ENCODE measurements at places on chromosomes 16 and 17.

- DNase-seq, result no peak
These were observed 66.1 kb upstream of the HS3ST4 start for GRCh38 chr16:25625620-25626019.

- no peak for DNase-seq
These were observed 8.1 kb downstream of the ZZEF1 start for GRCh38 chr17:4134721-4135120.

DNA sequence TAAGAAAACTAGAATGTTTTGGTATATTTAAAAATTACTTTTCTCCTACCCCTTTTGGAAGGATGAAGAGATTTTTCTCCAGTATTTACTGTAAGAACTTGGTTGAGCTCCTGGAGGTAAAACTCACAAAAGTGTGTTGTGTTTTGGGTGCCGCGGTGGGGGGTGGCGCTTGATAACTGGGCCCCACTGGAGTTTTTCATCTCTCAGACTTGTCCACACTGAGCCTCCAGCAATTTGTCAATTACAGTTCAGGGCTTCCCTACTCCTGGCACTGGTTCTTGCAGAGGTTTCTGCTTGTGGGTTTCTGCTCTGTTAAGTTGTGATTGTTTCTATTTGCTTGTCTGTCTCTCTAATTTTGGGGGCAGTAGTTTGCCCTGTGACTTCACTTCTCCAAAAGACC is 40.0 kb downstream of the WIPI1 start:
- DNase-seq, result no peak

GRCh38 chr16:31876951-31877828 is 3.6 kb downstream of the ZNF267 start:
- no peak for DNase-seq

DNA sequence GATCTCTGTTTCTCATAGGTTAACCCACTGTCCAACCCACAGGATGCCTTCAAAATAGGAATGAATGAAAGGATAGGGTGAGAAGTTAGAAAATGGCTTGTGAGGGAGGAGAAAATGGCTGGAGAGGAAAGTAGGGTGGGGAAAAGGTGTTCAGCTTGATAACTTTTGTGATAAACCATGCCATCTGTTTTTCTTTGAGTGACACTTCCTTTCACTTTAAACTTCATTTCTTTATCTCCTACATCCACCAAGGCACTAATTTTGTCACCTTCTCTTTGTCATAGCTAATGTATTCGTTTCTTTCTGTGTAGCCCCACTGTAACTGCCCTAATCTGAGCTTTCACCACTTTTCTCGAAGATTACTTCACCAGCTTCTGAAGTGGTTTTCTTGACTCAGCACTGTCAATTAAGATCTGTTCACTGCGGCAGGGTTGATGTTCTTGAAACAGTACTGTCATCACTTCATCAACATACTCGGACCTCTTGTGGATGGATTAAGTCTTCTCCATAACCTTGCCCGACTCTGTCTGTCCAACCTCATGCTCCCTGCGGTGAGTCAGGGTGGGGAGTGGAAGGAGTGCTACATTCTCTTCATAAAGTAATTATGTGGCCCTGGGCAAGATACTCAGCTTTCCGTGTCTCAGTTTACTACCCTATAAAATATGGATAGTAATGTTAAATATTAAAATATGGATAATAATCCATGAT is 5.5 kb upstream of the KRT10 start:
- no peak for DNase-seq

- no peak for DNase-seq
These were observed 167.1 kb upstream of the ZFHX3 start for GRCh38 chr16:73214825-73215677.

GRCh38 chr17:30393911-30394867 is 15.5 kb downstream of the CPD start:
- DNase-seq, result no peak

DNA sequence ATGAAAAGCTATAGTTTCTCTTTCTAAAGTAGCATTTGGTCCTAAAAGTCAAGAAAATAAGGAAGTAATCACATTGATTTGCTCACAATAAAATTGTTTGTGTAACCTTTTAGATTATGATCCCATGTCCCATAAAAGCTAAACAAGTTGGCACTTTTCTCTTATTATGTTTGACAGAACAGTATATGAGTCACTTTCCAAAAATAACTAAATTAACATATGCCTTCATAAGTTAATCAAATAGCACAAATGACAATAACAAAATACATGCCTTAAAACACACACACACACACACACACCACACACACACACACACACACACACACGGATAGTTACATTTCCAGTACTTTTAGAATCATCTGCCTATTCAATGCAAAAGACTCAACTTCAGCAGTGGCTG is 2.8 kb downstream of the MED13 start:
- DNase-seq, result no peak

- peak; percentile 98 for DNase-seq
These were observed 9.3 kb downstream of the CORO6 start for GRCh38 chr17:29613352-29613837.

GRCh38 chr17:78935419-78936323 is 10.5 kb upstream of the TIMP2 start:
- DNase-seq, result no peak

GRCh38 chr17:75821552-75821951 is 22.7 kb downstream of the UNC13D start:
- DNase-seq, result no peak

DNA sequence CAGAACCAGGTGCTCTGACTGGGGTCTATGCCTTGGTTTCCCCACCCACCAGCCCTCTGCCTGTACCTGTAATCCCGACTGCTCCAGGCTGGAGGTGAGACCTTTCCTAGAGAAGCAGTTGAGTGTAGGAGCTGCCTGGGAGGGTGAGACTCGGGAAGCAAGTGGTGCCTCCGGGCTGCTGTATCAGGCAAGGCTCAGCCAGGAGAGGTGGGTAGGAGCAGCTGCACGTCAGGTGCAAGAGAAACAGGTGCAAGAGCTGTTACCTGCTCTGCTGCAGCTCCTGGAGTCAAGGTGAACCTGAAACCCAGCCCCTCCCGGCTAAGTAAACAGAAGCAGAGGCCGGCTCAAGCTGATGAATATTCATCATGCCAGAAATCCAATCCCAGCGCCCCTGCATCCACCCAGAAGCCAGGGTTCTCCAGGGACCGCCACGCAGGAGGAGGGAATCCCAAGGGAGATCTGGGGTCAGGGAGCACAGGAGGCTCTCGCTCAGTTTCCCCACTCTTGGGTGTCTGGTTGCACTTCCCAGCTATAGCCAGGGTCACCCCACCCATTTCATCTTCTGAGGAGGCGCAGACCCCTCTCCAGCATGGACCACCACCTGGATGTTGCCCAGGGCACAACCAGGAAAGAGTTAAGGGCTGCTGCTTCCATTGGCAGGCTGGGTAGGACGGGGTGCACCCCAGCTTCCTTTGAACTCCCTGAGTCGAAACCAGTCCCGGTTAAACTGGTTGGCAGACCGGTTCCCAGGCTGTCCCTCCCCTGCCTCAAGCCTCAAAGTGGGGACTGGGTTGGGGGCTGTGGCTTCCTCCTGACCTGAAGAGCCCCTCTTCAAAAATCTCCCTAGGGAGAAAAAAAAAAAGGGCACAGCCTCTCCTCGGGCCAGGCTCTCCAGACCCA is at the start of gene PRR15L:
Gene PRR15L, minus strand, starts transcription at position 293 of the 900 bp plus-strand sequence. CDS start 4,649 bp downstream, outside the sequence.
- DNase-seq, result no peak

DNA sequence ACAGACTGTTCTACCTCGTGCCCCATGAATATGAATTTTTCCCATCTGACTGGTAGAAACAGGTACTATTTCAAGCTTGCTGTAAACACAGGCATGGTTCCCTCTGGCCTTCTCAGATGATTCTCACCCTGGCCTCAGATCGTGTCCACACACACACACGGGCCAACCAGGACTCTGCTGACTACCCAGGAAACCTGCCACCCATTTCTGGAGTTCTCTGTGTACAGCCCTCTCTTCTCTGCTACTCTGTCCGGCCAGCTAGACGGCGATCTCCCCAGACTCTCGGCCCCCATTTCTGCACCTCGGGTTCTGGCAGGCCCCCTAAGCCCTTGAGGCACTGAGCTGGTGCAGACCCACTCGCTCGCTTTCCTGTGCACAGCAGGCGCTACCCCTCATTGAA is 31.2 kb downstream of the RPA1 start:
- no peak for DNase-seq

GRCh38 chr17:47660064-47660492 is 10.4 kb downstream of the KPNB1 start:
- no peak for DNase-seq

DNA sequence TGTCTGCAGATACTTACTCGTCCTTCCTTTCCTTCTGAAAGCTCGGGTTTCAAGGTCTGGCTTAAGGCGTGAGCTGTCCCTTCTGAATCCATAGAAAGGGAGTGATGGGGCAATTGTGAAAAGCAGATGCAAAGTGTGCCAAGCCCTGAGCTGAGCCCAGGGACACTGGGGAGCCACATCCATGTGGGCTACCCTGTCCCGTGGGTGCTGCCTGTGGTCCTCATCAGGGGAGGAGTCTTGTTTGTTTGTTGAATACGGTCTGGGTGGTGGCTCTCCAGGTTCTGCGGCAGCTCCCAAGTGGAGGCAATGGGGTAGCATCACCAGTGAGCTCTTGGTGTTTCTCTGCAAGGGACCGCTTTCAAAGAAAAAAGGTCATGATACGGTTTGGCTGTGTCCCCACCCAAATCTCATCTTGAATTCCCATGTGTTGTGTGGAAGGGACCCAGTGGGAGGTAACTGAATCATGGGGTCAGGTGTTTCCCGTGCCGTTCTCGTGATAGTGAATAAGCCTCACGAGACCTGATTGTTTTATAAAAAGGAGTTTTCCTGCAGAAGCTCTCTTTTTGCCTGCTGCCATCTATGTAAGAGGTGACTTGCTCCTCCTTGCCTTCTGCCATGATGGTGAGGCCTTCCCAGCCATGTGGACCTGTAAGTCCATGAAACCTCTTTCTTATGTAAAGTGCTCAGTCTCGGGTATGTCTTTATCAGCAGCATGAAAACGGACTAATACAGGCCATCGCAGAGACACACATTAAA is 1.0 kb upstream of the ALG1 start:
- no peak for DNase-seq

DNA sequence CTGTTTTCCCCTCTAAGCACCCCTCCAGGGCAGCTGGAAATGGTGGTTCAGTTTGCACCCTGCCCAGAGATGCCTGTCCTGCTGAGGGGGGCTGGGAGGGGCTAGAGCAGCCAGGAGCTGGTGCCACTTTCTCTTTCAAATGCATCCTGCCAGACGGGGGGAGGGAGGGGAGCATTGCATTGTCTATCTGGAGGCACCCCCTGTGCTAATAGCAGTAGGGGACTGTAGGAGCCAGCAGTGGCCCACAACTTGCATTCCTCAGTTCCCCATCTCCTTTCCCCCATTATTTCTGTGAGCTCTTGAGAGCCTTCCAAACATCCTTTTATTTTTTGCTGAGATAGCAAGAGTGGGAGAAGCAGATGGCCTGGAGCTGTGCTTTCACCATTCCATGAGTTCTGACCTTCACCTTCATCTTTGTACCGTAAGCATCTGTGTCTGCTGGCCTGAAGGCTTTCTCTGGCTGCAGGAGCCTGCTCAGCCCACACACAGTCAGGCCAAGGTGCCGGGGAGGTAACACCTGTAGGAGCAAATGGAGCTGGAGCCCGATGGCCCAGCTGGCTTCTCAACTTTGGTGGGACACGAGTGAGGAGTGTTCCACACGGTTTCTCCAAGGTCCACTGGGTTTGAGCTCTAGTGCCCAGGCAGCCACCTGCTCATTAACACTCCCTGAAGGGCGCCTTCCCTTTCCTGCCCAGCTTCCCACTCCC is 5.2 kb downstream of the WFDC1 start:
- DNase-seq, result no peak

GRCh38 chr16:29760567-29761279 is 14.9 kb upstream of the C16orf54 start:
- DNase-seq, result no peak

- DNase-seq, result no peak
These were observed 215.7 kb upstream of the CIBAR2 start for GRCh38 chr16:85327731-85328675.

GRCh38 chr16:85969591-85969990 is 70.6 kb downstream of the IRF8 start:
- DNase-seq, result no peak

Data from mesenteric fat pad (tissue), 1 donor.